ENCODE measurements at places on chromosomes 6 and 20. TPM values are rescaled to one million over a fixed set of nuclear protein-coding genes. Genes with fewer than 3 reads are reported as not detected.

- no peak overlapping the region for H3K27ac ChIP-seq
- no peaks in the 10 kb centered on the region for H3K36me3 ChIP-seq
- H3K27me3 ChIP-seq, result no peaks in the 10 kb centered on the region
- H3K4me3 ChIP-seq, result no peak overlapping the region
Observed at GRCh38 chr6:91198588-91199255, 611.9 kb upstream of the MAP3K7 start.

GRCh38 chr6:90065173-90065572, 170.9 kb downstream of the GJA10 start:
- no peak overlapping the region for H3K4me3 ChIP-seq
- no peak overlapping the region for H3K27ac ChIP-seq
- H3K36me3 ChIP-seq, result no peaks in the 10 kb centered on the region
- H3K27me3 ChIP-seq, result no peaks in the 10 kb centered on the region
- H3K4me1 ChIP-seq, result no peaks in the 10 kb centered on the region

DNA sequence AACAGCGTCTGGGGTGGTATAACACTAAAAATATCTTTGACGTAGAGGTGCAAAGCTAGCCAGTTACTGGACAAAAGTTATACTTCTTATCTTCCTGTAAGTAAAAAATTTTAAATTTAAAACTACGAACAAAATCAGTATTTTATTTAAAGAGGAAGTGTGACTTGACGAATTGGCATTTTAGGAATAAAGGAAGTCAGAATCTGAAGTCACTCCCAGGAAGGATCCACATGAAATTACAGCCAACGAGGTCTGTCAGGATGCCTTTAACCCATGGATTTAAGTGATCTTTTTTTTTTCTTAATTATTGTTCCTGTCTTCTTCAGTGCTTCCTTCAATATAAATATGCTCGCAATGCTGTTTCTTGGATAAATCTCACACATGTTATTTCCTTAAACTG, 27.2 kb upstream of the SNX9 start:
- no peaks in the 10 kb centered on the region for H3K27me3 ChIP-seq
- no peak overlapping the region for H3K4me3 ChIP-seq
- no peaks in the 10 kb centered on the region for H3K4me1 ChIP-seq
- no peaks in the 10 kb centered on the region for H3K36me3 ChIP-seq
- peak overlapping the region; percentile 31 for H3K27ac ChIP-seq

FAM83B gene
- not detected for total RNA-seq

GRCh38 chr6:125528621-125529041, 220.8 kb upstream of the HEY2 start:
- no peak for DNase-seq
- H3K36me3 ChIP-seq, result no peaks in the 10 kb centered on the region
- no peaks in the 10 kb centered on the region for H3K4me1 ChIP-seq
- H3K4me3 ChIP-seq, result no peak overlapping the region
- no peak overlapping the region for H3K27ac ChIP-seq

ACSS1 gene
- total RNA-seq, result 32.2 TPM

DNA sequence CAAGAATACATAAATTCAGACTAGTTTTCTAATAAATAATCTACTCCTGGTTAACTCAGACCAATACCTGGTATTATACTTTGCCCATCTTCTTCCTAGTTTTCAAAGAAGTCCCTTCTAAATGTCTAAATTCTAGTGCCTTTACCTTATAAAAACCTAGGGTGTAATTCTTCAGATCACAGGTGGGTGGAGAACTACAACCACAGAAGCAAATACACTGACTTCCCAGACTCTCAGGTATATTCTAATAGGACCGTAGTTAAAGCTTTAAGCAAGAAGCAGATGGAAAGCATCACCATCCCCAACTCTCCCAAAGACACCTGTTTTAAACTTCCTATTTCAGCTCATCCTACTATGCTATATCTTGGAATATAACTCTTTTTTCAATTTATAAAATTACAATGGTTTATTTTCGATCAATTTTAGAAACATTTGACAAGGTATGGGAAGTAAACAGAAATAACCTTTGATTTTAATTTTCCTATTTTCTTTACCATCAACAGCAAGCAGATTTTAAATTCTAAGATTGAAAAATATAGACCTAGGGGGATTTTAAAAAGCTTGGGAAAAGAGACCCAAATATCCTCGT, 15.8 kb downstream of the MAN1A1 start:
- no peak for DNase-seq
- H3K27ac ChIP-seq, result no peak overlapping the region
- no peak overlapping the region for H3K4me3 ChIP-seq
- no peaks in the 10 kb centered on the region for H3K36me3 ChIP-seq
- 0 out of 2 replicates have a peak, but pooled peaks cover 6% of the 10 kb centered on the region for H3K27me3 ChIP-seq
